ENCODE measurements at places on chromosomes 3 and 15.

GRCh38 chr3:127710155-127710941, 37.6 kb downstream of the ABTB1 start:
- no peak for DNase-seq

- DNase-seq, result no peak
Measured at GRCh38 chr3:108438542-108438941, 71.9 kb downstream of the MYH15 start.

GRCh38 chr15:78789615-78790014, 21.6 kb downstream of the ADAMTS7 start:
- DNase-seq, result no peak

DNA sequence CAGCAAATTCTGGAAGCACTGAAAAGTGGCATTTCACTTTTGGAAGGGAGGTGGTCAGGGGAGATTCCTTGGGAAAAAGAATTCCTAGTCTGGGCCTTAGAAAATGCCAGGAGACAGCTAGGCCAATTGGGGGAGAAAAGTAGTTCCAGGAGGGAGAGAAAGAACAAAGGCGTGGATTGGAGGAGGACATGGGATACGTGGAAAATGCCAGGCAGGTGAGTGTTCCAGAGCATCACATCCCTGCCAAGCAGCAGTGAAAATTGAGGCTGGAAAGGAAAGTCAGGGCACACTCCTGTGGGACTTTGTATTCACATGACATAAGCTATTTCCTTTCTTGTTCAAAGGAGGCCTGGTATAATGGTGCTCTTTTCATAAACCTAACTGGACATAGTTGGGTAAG, 134.5 kb upstream of the WNT5A start:
- no peak for DNase-seq

DNA sequence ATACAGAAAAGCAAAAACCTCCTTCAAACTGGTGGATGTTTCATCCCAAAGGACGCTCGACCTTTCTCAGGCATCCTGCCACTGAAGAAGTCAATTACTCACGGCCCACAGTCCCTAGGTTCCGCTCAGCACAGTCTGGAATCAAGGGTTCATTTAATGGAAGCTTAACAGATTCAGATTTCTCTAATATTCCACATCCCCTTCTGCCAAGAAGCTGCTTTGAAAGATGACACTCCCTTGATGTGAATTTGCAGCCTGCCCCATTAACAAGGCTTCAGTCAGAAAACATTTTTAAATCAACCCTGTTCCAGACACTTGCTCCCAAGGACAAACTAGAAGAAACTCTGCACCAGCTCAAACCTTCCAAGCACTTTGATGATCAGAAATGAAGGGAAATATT, 81.2 kb downstream of the LIPC start:
- no peak for DNase-seq

GRCh38 chr15:59746777-59747176, 57.7 kb upstream of the BNIP2 start:
- no peak for DNase-seq

DNA sequence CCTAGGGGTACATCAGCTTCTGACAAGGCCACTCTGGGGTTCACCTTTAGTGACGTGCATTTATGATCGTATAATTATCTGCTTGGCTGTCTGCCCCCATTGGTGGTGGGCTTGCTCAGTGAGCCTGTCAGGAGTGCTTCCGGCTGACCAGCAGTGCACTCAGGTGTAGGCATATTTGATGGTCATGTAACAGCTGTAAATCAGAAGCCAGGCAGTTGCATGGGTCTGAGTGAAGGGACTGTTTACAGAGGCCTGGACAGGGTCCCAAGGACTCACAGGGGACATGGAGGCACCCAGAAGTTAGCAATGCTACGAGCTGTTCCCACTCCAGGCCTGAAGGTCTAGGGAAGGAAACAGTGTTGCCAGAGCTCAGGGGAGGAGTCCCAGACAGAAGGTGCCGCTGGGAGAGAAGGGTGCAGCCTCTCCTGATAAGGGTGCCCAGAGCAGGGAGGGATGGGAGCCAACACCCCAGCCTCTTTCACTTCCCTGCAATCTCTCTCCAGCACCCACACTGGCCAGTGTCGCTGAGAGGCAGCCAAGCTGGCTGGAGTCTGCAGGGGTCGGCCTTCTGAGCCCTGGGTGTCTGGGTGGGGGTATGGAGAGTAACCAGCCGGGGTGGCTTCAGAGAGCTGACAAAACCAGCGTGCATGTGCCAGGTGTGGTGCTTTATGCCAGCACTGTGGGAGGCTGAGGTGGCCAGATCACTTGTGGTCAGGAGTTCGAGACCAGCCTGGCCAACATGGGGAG, 61.3 kb upstream of the PRR23E start:
- DNase-seq, result no peak

DNA sequence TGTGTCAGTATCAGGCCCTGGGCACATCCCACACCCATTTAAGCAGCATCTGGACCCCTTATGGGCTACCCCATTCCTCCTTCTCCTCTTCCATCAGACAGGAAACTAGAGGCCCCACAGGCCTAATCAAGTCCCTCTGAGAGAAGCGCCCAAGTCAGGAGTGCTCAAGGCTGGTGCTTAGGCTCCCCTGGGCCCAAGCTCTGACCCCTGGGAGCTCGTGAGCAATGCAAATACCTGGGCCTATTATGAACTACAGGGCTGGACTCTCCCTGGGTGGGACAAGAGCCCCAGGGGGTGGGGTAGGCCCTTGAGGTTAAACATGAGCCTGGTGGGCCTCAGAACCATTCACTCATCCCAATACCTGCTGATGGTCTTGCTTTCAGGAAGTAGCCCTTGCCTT, 57.4 kb downstream of the SEMA3G start:
- no peak for DNase-seq

GRCh38 chr3:153437666-153438065, 275.6 kb downstream of the RAP2B start:
- DNase-seq, result no peak

DNA sequence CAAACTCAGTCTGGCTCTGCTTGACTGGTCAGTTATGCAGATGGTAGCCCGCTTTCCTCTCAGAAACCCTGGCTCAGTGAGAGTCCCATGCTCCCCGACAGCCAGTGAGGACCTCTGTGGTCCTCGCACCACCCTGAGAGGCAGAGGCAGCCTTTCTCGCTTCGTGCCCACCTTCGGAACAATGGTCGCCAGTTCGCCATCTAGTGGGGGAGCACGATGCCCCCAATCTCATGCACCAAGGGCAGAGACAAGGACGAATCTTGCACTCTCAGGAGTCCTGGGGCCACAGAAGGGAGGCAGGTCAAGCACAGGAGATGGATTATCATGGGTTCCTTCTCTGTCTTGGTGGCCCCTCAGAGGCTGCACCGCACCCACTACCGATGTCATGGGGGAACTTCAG, 75.2 kb downstream of the RHCG start:
- DNase-seq, result no peak

- DNase-seq, result no peak
Measured at GRCh38 chr15:51090753-51091152, 4.0 kb downstream of the TNFAIP8L3 start.

DNA sequence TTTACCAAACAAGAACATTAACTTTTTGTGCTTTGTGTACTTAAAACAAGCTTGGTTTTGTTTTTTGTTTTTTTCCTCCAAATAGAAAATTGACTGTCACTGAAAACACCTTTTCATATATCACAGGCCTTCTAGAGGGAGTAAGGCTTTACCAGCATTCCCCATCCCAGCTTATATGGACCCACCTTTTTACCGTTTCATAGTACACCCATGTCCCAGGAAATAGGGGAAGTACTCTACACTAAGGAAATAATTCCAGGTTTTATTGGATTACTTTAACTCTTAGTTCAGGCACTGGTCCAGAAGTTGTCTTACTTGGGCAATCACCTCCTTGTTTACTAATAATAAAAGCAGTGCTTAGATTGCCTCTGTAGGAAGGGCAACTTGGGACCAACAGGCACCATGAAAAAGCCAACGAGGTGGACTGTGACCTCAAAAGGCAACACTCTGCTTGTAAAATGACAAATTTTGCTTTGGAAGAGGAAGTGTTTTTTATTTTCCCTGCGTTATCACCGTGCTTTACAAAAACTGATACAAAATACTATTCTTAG, 26.2 kb downstream of the HMG20A start:
- no peak for DNase-seq

DNA sequence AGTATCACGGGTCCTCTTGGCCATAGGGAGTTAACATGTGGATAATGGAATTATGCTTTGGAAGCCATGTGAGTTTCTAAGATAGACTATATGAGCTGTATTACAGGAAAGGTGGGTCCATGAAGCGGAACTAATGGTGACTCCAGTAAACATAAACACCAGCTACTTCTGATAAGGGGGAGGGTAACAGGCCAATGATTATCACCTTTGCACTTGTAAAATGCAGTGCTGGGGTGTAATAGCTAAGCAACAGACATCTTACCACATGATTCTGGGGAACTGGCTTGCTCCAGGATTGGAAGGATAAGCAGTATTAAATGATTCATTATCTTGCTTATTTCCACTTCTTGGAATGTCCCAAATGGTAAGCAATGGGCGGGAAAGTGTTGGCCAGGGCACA, 61.4 kb upstream of the CD47 start:
- no peak for DNase-seq

DNA sequence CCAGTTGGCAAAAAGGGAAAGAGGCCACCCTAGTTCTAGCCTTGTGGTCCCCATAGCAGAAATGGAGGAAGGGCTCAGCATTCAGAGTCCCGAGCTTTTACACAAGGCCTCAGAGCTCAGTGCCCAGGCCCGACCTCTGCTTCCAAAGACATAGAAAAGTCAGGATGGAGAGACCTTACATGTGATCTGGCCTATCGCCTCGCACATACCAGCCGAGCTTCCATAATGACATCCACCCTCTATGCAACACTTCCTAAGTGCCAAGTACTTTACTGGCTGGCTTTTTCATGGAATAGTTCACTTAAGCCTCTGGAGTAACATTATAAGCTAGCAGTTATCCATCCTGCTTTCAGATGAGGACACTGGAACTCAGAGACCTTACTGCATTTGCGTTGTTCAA, 275.9 kb downstream of the FAM43A start:
- no peak for DNase-seq

DNA sequence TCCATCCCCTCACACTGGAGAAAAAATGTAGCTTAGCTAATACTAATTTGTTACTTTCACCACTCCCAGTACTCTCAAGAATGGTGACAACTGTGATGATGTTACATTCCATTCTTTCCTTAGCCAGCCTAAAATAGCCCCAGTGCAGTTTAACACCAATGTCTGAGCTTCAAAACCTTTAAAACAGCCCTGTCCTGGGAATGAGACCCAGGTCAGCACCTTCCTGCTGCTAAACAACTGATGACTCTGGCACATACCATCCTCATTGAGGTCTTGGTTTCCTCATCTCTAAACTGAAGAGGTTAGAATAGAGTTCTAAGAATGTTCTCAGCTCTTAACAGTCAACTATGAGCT, 3.8 kb downstream of the SCAMP2 start:
- DNase-seq, result no peak

GRCh38 chr3:12963231-12963896, 109.9 kb downstream of the IQSEC1 start:
- DNase-seq, result no peak

DNA sequence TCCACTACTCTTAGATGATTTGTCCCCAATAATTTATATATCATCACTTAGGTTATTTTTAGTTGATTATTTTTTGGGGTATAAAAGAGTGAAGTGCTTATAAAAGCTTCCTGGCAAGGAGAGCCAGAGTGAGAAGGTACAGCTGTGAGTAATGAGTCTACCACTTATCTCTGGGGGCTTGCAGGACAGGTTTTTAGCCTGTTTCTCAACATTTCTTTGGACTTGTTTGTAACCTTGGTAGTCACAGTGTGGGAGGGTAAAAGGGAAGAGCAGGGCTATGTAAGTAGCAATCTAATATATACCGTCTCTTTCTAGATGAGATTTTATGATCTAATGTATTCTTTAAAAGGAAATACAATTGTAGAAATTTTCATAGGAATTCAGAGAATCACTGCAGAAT, 321.3 kb upstream of the GOLIM4 start:
- no peak for DNase-seq

DNA sequence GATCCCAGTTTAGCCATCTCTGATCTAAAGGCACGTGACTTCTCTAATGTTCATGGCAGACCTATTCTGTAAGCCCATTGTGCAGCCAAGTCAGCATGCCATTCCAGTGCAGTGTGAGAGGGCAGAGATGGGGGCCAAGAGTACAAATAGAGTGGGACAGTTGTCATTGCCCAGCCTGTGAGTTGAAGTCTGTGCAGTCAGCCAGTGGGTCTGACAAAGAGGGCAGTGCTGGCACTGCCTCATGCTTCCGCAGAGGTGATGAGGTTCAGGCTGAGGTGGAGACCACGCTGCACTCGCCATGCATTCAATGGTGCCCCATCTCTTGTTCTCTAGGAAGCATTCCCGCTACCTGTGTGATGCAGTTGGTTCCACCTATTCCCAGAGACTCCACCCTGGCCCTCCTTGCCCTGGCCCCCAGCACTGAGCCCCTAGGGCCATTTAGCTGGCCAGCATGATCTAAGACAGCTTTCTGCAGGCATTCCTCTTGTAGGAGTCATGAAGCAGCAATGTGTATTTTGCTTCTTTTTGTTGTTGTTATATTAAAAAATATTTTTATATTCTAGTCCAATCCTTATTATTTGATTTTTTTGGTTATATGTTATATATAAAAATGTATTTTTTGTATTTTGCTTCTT, 3.7 kb downstream of the MRAS start:
- no peak for DNase-seq

- DNase-seq, result no peak
Measured at GRCh38 chr15:67186688-67187087, 67.8 kb downstream of the AAGAB start.

DNA sequence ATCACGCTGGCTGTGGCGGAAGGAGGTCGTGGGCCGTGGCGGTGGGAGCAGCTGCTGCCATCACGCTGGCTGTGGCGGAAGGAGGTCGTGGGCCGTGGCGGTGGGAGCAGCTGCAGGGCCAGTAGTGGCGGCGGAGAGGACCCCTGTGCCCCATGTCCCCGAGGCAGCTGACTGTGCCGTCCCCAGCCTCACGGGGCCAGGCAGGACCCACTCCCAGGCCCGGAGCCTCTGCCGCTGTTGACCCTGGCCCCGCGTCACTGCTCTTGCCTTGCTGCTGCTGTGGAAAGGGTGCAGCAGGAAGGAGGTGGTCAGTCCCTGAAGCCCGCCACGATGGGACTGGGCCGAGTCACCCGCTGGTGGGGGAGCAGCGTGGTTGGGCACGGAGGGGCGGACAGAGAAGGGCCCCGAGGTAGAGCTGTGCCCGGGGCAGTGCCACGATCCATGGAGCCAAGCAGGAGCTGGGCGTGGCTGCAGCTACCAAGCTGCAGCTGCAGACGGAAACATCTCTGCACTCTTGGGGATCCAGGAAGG, 71.2 kb downstream of the GLB1 start:
- DNase-seq, result no peak
